ENCODE measurements at places on chromosomes 16 and 17.

- no peak for DNase-seq
Observed at GRCh38 chr17:57279432-57279831, 23.1 kb downstream of the MSI2 start.

- no peak for DNase-seq
Observed at GRCh38 chr16:89922884-89923639, at the start of gene TUBB3. TSS of gene TUBB3 (plus strand) at chr16:89923342. CDS start at chr16:89923402, 60 bp downstream.

DNA sequence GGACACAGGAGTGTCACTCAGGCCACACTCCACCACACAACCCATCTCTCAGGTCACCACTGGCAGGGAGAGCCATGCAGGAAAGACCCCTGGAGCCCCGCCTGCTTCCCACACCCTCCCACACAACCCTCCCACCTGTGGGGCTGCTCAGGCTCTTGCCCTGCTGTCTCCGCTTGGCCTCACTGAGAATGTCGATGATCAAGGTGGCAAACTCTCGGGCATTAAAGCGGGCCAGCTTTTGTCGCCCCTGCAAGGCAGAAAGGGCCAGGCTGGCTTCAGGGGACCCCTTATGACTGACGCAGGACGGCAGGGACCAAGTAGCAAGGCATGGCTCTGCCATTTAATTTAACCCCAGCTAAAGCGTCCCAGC lies 8.5 kb downstream of the TP53I13 start:
- no peak for DNase-seq

- DNase-seq, result no peak
Observed at GRCh38 chr17:78127888-78128550, 536 bp downstream of the TMC6 start.

- DNase-seq, result no peak
Observed at GRCh38 chr16:89658221-89658879, 714 bp downstream of the SPATA33 start.

- DNase-seq, result no peak
Observed at GRCh38 chr16:80577485-80578280, 36.9 kb downstream of the DYNLRB2 start.

DNA sequence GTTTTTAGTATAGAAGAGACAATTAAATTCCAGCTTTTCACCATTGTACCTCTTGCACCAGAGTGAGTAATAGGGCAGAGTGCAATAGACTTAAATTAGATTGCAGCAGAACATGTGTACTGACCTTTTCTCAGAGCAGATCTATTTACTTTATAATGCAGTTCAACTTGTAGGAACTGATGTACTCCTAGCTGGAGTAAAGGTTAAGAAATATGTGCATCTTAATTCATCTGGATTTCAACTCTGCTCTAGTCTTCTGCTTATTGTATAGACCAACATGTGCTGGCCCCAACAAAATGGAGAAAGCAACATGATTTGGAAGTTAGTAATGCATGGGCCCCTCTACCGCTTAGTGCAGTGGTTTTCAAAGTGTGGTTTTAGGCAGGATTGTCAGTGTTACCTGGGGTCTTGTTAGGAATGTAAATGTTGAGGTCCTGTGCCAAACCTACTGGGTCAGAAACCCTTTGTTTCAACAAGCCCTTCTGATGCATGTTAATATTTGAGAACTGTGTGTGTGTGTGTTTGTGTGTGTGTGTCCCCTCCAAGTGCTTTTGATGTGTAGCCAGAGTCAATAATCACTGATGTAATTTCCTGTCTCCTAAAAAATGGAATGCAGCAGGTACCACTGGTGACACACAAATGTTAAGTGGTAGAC lies 138.6 kb downstream of the TOX3 start:
- DNase-seq, result no peak

DNA sequence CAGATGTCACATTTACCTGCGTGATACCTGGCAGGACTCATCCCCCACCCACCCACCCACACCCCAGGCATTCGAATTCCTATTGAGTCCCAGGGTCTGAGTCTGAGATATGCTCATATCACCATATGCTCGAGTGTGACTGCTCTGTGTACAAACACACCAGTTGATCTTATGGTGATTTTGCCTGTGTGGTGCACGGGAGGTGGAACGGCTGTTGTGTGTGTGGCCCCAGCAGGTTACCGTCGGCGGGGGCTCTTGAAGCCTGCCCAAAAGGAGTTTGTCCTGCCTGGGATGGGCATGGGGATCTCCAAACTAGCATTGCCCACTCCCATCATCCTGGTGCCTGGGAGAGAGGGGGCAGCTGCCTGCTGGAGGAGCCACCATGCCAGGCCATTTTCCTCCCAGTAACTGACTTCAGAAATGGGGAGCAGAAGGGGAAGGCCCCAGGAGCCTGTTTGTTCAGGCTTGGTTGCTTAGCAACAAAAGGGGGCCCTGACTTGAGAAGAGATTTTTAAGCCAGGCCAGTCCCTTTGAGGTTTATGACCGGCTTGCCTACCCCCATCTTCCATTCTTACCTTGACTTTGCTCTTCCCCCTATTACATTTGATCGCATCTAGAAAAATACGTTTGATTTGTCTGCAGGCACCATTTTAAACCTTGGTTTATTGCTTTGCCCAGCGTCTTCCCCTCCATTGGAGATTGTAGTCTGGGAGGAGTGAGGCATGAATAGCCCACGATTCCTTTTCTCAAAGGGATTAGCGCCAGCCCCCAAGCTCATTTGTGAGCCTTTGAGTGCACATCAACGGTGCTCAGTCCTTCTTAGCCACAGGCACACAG lies 217.7 kb downstream of the CCDC182 start:
- DNase-seq, result no peak

- no peak for DNase-seq
Observed at GRCh38 chr16:53546988-53547391, 44.0 kb upstream of the AKTIP start.

DNA sequence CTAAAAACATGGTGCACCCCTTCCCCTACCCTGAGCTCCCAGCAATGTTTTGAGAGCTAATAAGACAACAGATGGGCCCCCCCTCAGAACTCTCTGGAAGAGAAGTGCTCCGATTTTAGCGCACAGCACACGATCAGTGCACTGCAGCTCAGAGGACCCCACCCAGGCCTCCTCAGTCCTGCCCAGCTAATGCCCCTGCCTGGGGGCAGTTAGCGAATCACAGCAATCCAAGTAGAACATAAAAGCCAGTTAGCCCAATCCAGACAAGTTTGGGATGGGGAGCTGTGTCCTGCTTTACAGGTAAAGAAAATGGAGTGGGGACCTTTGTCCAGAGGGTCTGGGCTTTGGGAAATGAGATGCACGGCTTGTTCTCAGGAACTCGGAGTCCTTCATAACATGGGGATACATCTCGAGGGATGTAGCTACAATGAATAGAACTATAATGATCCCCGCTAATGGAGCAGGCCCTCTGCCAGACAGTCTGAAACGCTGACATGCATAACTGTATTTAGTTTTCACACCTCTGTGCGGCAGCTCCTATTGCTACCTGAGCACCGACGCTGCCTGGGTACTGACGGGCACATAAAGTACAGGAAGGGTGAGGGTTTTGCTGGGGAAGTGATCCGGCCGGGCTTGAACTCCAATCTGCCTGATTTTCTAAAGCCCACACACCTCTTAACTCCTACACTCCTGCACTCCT lies 29.7 kb upstream of the CDC42EP4 start:
- DNase-seq, result no peak

DNA sequence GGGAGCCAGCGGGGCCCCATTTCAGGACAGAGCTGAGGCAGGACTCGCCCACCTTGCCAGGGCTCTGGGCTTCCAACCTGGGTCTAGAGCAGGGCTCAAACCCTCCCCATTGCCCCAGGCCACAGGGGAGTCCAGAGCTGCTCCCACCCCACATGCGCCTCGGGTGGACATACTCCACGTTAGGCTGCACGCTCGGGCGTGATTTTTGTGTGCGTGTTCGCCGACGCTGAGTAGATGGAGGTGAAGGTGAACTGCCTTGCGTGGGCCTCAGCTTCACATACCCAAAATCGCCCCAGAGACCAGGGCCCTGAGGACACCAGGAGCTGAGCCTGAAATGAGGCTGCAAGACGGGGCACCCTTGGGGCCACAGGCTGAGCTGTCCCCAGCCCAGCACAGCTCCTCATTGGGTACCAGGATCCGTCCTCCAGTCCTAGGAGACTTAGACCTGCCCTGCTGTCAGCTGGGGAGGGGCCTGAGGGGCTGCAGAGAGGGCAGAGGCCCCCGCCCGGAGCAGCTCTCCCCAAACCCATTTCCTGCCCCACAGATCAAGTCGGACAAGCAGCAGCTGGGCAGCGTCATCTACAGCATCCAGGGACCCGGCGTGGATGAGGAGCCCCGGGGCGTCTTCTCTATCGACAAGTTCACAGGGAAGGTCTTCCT lies 8.2 kb downstream of the CDH15 start:
- DNase-seq, result no peak

DNA sequence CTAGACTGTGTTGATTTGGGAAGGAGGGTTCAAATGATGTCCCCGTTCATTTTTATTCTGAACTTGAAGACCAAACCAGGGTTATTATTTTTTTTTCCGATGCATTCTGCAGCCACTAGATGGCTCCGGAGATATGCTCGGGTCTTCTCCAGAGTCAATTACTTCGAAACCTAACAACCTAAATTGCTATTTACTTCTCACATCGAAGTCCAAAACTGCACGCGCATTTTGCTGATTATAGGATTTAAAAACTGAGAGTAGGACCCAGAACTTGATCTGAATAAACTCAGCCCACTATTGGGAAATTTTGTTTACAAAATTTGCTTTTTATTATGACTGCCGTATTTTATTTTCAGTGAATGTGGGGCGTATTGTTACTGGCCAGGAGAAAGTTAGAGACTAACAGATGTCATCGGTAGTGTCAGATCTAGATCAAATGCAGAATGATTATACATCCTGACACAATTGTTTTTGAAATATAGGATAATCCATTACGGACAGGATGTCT lies 263.8 kb downstream of the HS3ST3A1 start:
- DNase-seq, result peak; percentile 20

- DNase-seq, result no peak
Observed at GRCh38 chr17:64154717-64155116, 24.8 kb upstream of the ERN1 start.

GRCh38 chr16:87822108-87822970 lies 47.0 kb downstream of the SLC7A5 start:
- DNase-seq, result no peak

GRCh38 chr17:56744721-56745120 lies 89.0 kb downstream of the C17orf67 start:
- DNase-seq, result no peak

GRCh38 chr16:3470723-3471122 lies 24.6 kb downstream of the C16orf90 start:
- DNase-seq, result no peak

GRCh38 chr17:17343160-17343735 lies 40.1 kb downstream of the NT5M start:
- DNase-seq, result no peak

- DNase-seq, result no peak
Observed at GRCh38 chr16:74469946-74470478, 48.7 kb upstream of the CLEC18B start.

DNA sequence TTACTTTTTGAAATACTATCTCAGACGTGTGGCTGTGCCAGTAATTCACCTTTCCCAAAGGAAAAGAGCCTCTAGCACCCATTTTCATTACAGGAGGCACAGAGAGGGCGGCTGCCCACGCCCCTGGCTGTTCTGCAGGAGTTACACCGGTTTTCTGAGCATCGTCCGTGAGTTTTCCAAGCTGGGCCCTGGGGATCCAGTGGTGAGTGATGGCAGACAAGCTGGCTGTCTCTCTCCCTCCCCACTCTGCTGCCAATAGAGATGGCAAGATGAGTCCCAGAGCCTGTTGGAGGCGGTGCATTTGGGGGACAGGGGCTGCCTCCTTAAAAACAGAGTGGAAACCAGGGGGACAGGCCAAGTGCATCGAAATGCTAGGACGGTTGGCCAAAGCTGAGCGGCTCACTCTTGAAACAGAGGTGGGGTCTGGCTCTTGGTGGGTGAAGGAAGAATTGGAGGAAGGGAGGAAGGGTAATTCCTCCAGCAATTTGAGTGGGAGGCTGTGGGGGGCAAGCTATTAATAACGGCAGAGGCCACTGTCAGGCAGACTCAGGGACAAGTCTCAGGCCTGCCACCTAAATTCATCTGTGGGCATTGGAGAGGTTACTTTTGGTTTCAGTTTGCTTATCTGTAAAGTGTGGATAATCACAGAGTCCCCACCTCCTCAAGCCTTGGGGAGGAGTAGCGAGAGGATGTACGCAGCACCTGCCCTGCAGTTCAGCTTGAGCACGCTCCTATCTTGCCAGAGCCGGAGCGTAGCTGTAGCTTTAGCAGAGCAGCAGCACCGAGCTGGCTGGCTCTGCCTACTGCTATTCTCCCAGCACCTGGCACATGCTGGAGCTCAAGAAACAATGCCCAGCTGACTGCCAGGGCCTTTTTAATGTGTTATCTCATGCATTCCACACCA lies 7.5 kb upstream of the NOS2 start:
- no peak for DNase-seq

- DNase-seq, result no peak
Observed at GRCh38 chr16:80564394-80564793, 23.6 kb downstream of the DYNLRB2 start.

Measured in GM04503 (cell line).